ENCODE measurements at places on chromosomes 3 and 15. TPM values are rescaled to one million over a fixed set of nuclear protein-coding genes. Genes with fewer than 3 reads are reported as not detected.

SFMBT1 gene
- total RNA-seq: 6.7 TPM

NME9 gene
- 0.09 TPM for total RNA-seq

SCN11A gene
- under 0.01 TPM for total RNA-seq

ANKUB1 gene
- total RNA-seq: not detected

GRM7 gene
- under 0.01 TPM for total RNA-seq

All from smooth muscle cell of bladder (primary cell).